ENCODE measurements at places on chromosomes 6 and 20.

- DNase-seq, result no peak
These were observed 56.4 kb downstream of the B4GALT5 start for GRCh38 chr20:49657118-49657901.

- no peak for DNase-seq
These were observed 71.2 kb downstream of the SAMD5 start for GRCh38 chr6:147579667-147580066.

- no peak for DNase-seq
These were observed 12.0 kb downstream of the PRKN start for GRCh38 chr6:162715601-162716000.

- DNase-seq, result no peak
These were observed 454 bp downstream of the L3MBTL3 start for GRCh38 chr6:130018744-130019325.

- DNase-seq, result no peak
These were observed 51.5 kb downstream of the PLCB1 start for GRCh38 chr20:8183526-8183925.

- DNase-seq, result no peak
These were observed 95.5 kb upstream of the VGLL2 start for GRCh38 chr6:117169781-117170281.

DNA sequence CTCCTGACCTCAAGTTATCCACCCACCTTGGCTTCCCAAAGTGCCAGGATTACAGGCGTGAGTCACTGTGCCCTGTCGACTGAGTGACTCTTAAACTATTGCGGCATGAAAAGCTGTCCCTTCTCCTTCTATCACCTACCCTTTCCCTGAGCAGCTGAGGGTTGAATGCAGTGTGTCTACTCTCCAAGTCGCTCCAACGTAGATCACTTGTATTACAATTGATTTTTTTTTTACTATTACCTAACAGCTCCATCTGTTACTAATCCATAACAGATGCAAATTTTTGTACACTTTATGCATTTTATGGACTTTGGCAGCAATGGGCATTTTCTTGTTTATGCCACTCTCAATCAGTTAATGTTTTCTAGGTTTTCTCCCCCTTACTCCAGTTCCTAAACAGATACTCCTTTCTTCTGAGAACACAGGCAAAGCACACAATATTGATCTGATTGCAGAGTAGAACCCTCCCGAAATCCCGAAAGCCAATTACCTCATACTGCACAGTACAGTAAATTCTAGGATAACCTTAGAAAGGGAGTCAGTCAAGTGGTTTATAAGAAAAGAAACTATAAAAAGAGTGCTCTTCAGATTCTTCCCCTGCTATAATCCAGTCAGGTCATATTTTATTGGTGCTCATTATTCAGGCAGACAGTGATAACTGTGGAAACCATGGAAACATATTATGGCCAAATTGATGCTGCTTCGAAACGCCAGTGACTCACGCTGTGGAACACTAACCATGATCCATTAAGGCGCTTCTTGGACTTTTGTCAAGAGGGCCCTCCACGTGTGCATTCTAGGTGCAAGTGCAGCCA lies 273.0 kb downstream of the ADGB start:
- peak; percentile 72 for DNase-seq

DNA sequence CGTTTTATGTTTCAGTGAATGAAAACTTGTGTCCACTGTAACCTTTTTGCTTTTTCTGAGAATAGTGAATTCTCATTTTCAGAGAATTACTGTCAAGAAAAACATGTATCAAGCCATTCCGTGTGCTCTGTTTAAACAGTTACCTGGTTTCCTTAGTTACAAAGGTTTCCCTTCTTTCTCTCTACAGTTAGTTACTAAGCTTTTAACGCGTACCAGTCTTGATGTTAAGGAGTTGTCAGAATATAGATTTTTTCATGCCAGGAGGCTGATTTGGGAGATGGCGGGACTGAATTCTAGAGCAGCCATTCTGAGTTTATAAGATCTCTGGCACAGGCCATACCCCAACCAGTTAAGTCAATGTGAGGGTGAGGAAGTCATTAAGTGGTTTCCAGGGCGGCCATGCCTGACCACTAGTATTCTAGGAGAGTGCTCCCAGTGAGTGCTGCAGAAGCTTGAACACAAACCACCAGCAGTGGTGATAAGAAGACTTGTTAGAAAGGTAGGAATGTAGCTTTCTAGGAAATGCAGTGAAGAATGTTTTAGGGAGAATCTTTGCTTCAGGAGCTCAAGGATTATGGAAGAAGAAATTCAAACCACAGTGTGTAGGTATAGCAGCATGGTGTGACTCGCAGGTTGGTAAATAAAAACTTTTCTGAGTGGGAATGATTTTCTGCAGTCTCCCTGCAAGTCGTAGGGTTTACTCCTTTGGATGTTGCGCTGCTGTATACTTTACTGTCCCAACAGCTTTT lies 112.9 kb downstream of the JARID2 start:
- DNase-seq, result peak; percentile 65

- DNase-seq, result no peak
These were observed 997.0 kb downstream of the GRIK2 start for GRCh38 chr6:102390541-102390940.

DNA sequence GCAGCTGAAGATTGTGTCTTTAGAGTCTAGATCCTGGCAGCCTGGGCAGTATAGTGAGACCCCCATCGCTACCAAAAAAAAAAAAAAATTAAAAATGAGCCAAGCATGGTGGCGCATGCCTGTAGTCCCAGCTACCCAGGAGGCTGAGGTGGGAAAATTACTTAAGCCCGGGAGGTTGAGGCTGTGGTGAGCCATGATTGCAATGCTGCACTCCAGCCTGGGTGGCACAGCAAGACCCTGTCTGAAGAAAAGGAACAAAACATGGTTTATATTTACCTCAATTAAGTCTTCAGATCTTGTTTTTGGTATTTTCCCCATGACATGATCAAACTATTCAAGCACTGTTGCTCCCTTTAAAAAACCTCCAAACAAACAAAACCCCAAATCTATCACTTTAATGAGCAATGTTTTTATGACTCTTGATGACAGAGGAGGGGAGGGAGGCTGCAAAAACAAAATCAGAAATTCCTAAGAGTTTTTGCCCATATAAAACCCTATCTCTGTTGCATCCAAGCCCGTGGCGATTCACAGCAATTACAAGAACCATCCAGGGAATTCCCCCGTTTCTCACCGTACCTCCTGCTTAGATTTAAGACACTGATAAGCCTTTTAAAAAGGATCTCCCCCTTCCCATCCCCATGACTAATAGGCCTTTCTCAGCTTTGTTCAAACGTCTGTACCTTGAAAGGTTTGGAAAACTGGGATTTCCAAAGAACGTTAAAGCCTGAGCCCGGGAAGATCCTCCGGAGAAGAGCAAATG lies 259.9 kb downstream of the BMP7 start:
- DNase-seq, result peak; percentile 90

DNA sequence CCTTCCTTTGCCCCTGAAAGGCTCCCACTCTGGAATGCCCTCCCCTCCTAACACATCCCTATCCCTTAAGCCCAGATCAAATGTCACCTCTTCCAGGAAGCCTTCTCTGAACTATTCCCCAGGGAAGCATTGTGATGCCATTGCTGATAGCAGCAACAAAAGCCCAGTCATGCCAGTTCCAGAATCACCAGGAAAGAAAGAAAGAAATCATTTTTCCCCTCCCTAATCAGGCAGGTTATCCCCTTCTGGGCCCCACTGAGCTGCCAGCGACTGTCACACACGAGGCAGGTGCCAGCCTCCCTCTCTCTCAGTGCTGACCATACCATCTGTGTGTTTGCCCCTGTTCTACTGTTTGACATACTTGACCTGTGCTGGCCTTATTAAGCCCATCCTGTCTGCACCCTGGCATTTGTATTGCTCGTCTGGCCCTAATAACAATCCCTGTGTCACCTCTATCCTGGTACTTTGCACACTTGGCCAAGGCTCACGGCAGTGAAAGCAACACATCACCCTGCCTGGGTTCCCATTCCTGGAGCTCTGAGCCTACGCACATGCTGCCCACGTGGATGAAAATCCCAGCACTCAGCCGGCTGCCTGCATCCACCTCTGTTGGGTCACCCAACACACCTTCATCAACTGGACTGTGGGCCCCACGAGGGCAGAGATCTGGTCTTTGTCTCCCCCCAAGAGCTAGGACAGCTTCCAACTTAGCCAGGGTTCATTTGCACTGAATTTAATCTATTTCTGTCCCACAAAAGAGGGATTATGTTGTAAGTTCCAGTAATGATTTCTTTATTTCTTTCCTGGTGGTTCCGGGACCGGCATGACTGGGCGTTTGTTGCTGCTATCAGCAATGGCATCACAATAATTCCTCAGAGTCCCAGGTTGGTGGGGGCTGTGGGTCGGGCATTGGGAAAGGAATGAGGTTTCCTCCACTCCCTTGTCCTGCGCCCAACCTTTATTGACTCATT lies 5.3 kb upstream of the BPIFB1 start:
- DNase-seq, result no peak

- DNase-seq, result peak; percentile 4
These were observed 541.7 kb upstream of the FLRT3 start for GRCh38 chr20:14879020-14879697.

DNA sequence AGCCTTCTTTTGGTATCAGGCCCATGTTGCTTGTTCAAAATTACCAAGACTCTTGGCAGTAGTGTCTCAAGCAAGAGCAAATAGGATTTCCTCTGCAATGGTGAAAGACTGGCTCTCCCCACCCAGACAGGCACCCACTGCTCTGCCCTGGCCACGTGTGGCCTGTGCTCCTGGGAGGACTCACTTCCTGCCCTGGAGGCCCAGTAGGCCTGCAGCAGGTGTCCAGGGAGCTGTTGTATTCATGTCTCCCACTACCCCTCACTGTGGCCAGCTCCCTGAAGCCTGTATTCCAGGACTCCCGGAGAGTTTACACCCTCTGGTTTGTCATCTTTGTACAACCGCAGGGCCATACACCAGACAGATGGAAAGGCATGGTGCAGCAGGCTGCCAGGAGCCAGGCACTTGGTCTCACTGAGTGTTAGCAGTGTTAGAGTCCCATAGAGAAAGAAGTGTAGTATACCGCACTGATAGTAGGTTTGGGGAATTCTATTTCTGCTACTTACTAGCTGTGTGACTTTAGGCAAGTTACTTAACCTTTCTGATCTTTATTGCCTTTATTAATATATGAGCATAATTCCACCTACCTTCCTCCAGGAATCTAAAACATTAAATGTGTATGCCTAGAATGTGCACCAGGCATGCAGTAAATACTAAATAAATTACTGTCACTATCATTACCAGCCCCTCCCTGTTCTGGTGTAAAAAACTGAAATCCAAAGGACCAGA lies 159.7 kb downstream of the TMEM242 start:
- DNase-seq, result no peak

DNA sequence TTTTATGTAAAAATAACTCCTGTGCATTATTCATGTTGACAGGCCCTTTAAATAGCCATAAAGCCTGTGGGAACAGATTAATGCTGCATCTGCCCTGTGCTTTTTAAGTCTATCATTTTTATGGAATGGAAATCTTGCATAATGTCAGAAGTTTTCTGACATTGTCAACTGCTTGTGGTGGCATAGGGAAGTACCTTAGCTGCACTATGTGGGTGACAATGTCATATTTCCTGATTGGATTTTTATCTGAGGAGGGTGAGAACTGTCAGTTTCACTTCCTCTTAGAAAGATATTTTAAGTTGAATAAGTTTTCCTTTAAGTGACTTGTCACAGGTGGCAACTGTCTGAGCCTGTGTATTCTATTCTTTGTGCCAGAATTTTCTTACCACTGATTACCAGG lies 267.9 kb downstream of the PLCB1 start:
- no peak for DNase-seq

- no peak for DNase-seq
These were observed 27.4 kb upstream of the VAPB start for GRCh38 chr20:58361481-58362205.

DNA sequence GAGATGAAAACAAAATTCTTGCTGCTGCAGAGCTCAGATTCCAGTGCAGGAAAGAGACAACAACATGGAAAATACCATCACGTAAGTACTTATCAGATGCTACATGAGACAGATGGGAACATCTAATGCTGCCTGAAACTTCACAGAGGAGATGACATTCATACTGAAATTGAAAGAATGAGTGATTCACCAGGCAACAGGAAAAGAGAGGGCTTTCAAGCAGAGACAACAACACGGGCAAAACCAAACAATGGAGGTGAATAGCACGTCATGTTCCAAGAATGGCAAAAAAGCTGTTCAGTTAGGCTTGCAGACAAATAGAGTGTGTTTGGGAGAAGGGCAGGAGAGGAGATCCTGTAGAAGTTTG lies 39.3 kb downstream of the GTF2H5 start:
- DNase-seq, result peak; percentile 36

GRCh38 chr6:16840725-16841124 lies 79.5 kb upstream of the ATXN1 start:
- no peak for DNase-seq

DNA sequence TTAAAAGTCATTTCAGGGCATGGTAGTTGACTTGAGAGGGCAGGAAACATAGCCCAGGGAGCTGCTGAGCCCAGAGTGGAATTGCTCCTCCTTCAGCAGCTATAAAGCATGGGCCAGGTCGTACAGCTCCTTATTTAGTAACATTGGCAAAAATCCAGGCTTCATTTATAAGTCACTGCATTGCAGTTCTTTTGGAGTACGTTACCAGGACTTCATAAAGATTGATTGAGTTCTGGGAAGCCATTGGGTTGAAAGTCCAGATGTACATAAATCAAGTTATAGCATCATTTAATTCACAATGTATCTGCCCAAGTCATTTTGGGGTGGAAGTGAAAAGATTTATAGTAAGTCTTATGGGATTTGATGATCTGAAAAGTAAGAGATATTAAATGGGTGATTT lies 53.0 kb upstream of the ANKEF1 start:
- DNase-seq, result no peak

- peak; percentile 32 for DNase-seq
These were observed 73.8 kb upstream of the SCP2D1 start for GRCh38 chr20:18739751-18740166.

DNA sequence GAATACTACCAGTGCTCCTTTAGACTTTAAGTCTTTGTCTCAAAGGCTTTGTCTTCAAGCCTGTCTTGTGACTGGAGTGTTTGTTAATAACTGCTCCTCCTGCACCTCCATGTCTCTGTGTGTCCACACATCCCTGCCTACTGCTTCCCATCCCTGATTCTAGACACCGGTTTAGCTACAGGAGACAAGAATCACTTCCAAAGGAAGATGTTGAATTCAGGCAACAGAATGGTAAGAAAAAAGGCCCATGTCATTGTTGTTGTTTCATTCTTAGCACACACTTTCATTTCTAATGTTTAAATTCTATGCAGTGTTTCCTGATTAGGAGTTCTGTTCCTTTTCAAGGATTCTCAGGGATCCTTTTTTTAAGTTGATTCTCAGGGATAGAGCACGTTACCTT lies 293.6 kb upstream of the STXBP5 start:
- no peak for DNase-seq

DNA sequence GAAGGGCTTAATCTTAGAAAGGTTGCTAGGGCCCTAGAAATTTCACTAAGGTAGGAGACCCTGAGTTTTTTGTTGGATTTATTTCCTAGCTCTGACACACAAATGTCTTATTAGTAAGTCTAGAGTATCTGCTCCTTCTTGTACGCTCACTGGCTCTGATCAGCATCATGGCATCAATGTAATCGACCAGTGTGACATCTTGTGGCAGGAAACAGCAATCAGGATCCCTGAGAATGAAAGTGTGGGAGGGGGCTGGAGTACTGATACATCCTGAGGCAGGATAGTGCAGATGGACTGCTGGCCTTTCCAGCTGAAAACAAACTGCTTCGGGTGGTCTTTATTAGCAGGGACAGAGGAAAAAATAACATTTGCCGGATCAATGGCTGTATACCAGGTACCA lies 10.0 kb upstream of the CST7 start:
- no peak for DNase-seq

GRCh38 chr6:41605649-41606048 lies 32.6 kb upstream of the MDFI start:
- DNase-seq, result no peak
